Karpas-422 (cell line): ENCODE measurements at places on chromosomes 1 and 21.
A peak's percentile ranks its signal among the peaks of the same experiment; 100 is the strongest.

DNA sequence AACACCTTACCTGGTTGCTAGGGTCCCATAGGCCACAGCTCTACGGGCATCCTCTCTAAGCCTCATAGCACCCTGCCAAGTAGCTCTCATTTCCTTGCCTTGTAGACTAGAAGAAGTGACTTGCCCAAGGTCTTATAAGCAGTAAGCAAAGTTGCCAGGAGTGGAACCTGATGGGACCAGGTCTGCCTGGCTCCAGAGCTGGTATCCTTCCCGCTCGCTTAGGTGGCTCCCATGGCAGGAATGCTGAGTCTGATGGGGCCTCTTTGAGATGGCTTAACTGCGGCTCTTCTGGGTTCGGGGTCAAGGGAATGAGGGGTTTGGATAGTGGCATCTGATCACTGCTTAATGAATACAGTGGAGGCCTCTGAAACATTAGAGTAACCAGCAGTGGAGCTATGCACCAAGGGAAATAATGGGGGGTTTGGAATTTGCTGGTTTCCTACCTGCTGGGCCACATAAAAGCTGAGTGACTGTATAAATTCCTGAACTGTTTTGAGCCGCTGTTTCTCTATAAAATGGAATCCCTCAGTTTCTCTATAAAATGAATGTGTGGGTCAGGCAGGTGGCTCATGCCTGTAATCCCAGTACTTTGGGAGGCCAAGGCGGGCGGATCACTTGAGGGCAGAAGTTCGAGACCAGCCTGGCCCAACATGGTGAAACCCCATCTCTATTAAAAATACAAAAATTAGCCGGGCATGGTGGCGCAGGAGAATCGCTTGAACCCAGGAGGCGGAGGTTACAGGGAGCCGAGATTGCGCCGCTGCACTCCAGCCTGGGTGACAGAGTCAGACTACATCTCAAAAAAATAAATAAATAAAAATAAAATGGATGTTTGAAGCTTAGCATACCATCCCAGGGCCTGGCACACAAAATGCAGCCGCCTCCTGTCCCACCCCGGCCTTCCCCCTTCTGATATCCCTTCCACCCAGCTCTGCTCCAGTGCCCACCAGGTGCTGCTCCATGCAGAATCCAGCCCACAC is 12.4 kb downstream of the FAM151A start:
- DNase-seq: no peak

DNA sequence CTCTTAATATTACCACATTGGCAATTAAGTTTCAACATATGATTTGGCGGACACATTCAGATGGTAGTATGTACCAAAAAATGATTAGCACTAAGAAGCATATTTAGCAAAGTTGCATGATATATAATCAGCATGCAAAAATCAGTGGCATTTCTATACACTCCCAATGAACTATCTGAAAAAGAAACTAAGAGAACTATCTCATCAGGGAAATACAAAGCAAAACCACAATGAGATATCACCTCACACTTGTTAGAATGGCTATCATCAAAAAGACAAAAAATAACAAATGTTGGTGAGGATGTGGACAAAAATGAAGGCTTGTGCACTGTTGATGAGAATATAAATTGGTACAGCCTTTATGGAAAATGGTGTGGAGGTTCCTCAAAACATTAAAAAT is 31.4 kb upstream of the DENND1B start:
- no peak for DNase-seq

GRCh38 chr1:114316204-114316603 is 162.5 kb upstream of the SYT6 start:
- DNase-seq: no peak

DNA sequence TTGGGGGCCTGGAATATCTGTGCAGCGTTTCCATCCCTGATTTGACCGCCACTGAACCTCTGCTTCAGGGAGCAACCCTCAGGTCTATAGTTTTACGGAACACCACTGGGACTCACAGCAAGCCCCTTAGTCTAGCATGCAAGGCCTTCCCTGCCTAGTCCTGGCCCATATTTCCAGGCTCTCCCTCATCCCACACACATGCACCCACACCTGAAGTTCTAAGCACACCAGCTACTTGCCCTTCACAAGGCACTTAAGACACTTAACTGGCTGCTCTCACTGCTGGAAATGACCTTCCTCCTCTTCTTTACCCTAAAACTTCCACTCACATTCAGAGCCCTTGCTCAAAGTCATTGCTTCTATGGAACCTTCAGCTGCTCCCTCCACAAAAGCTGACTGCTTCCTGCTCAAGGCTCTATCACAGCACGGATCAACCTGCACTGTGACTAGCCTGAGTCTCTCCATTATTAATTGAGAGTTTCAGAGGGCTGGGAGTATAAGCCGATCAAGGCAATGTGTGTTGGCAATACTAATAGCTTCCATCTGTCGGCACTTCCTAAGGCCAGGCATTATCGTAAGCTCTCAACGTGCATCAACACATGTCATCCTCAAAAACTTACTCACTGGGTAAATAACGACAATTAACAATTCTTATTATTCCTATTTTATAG is 84.3 kb downstream of the RRAGC start:
- DNase-seq: no peak

DNA sequence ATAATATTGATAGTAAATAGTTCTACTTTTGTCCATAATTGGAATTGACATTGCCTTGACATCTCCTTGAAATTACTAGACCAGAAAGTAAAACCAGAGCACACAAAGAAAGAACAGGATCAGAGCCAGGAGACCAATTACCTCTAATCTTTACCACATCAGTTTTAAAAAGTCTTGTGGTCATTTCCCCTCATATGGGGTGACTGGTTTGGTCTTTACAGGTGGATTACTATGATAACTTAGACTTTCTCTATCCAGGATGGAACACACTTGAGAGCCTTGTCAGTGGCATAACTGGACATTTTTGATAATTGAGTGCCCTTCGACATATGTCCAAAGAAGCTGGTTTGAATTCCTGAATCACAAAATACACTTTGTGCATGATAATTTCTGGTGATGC is 1148.1 kb upstream of the NCAM2 start:
- no peak for DNase-seq

GRCh38 chr1:146036241-146036964 is 14.9 kb upstream of the HJV start:
- DNase-seq: peak; percentile 70

GRCh38 chr1:46592823-46593222 is 11.2 kb downstream of the MKNK1 start:
- no peak for DNase-seq

DNA sequence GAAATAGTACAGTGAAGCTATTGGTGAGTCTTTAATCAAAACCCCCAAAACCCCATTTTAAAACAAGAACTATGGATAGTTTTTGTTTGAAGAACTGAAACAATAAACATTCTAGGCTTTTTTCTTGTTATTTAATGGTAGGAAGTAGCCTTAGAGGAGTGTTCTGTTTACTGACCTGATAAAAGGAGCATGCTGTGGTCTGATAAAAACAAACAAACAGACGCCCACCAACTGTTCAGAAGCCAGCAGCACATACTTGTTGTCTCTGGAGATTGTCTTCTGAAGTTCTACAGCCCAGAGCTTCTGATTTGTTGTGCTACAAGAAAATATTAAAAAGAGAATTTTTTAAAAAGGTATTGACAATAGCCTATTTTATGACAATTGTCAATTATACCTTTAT is 54.1 kb upstream of the CFAP298 start:
- no peak for DNase-seq

DNA sequence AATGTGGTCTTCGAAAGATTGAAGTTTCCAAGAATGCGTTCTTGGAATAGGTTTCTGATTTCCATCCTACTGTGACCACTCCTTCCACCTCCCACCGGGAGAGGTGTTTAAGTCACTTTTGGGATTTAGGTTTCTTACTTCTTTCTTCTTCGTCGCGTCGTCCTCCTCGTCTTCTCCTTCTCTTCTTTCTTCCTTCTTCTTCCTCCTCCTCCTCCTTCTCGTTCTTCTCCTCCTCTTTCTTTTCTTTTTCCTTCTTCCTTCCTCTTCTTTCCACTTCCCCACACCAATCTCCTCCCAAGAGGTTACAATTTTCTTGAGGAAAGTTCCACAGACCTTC is 2.1 kb downstream of the CACHD1 start:
- no peak for DNase-seq
